Activated CD4-positive, alpha-beta memory T cell treated with anti-CD3 and anti-CD28 coated beads for 36 hours (primary cell): ENCODE measurements at places on chromosomes 4 and X.

DNA sequence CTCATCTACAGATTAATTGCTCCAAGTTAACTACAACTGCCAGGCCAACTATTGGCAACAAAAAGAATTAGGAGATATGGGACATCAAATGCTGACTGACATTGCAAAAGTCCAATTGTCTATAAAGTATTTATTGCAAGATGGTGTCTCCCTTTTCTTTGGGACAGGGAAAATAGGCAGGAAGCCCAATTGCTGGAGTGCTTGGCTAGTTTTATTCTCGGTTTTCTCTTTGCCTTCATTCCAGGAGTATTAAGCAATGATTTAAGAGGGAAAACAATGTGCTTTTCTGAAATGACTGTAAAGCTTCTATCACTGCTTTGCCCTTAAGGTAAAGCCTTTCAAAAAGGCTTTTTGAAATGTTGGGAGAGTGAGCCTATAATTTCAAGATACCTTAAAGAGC is 62.8 kb upstream of the DIAPH2 start:
- no peak for DNase-seq

GRCh38 chr4:169184236-169184635 is 86.5 kb downstream of the SH3RF1 start:
- no peak for DNase-seq

DNA sequence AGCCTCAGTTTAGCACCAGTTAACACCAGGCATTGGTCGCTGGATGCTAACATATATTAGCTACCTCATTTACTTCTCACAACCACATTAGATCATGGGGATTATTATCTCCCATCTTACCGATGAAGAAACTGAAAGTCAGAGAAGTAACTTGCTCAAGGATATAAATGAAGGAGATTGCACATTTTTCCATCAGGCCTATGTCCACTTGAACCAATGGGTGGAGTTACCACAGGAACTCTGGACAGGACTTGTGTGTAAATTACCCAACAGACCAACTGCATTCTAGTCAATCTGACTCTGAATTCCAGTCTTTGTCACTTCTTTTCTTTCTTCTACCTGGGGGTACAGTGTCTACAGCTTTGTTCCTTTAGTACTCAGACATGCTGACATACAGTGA is 1.8 kb downstream of the LNX1 start:
- no peak for DNase-seq

- no peak for DNase-seq
Measured at GRCh38 chr4:46648088-46648744, 258.3 kb upstream of the GABRA2 start.

- DNase-seq, result no peak
Measured at GRCh38 chr4:1193206-1194009, 21.0 kb upstream of the SPON2 start.

GRCh38 chrX:21975812-21976211 is 35.3 kb downstream of the SMS start:
- DNase-seq, result no peak

- no peak for DNase-seq
Measured at GRCh38 chr4:23697722-23698121, 192.1 kb downstream of the PPARGC1A start.

DNA sequence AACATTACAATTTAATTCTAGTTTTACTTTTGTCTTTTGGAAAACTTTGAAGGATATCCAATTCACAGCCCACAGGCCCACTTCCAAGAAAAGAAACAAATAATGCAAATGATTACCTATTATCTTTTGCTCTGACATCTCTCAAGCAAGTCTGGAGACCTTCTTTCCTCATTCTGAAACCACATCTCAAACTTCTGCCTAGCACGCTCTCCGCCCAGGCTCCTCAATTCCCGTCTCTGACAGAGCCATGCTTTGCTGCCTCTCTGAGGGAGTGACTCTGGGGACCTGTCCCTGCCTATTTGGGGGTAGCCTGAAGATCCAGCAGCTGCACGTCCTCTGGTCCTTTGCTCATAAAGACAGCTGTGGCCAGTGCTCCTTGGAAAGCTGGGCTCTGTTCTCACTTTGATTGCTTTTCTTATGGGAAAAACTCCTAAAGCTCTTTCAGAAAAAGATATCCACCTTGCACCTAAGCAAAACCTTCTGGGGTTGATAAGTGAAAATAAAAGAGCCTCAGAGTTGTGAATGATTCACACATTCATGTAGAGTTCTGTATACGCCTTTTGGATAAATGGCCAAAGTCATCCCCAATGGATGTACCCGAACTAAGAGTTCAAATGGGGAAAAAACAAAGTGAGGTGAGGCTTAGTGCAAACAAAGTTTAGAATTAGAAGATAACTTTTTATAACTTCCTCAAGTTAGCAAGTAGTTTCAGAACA is 72.4 kb upstream of the TNIP3 start:
- no peak for DNase-seq

GRCh38 chr4:150280081-150280895 is 202.0 kb downstream of the DCLK2 start:
- no peak for DNase-seq

- no peak for DNase-seq
Measured at GRCh38 chrX:23759821-23760220, 16.7 kb upstream of the ACOT9 start.
